Esophagus squamous epithelium (tissue), 5 donors: ENCODE measurements at places on chromosomes 5 and 9.

DNA sequence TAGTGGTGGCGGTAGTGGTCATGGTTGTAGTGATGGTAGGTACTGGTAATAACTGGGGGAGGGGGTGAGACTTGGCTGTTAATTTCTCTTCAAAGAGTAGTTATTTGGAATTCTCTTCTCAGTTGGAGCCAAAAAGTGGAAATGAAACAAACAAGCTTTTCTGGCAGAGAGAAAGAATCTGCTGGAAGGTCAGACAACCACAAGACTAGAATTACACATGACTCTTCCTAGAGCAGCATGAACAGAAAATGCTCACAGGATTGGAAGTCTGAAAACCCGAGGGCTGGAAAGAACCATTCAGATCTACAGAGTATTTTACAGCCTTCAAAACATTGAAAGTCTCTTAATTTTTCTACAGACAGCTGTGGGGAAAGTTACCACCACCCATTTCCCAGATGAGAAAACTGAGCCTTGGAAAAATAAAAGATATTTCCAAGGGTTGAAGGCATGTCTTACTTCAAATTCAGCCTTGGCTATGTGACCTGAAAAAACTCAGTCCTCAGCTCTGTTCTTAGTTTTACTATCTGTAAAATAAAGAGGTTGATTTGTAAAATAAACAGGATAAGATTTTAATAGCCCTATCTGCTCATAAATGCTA, 42.9 kb upstream of the TRIM32 start:
- no peak for DNase-seq

DNA sequence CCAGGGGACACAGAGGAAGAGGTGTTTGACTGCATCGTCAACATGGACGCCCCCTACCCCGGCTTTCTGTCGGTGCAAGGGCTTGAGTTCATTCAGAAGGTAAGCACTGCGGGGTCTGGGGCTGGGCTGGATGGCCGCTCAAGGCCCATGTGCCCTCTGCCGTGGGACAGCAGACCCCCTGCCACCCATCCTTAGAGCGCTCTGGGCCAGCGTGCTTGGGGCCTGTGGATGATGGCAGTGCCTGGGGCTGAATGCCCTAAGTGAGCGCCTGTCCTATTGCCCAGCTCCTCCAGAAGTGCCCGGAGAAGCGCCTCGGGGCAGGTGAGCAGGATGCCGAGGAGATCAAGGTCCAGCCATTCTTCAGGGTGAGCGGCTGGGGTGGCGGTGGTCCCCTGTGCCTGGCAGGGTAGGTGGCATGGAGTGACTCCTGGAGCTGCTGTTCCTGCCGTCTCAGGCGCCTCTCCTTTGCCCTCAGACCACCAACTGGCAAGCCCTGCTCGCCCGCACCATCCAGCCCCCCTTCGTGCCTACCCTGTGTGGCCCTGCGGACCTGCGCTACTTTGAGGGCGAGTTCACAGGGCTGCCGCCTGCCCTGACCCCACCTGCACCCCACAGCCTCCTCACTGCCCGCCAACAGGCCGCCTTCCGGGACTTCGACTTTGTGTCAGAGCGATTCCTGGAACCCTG, 3.9 kb downstream of the ZDHHC12 start:
- DNase-seq: no peak

GRCh38 chr9:32350682-32351081, 33.8 kb upstream of the ACO1 start:
- no peak for DNase-seq

- DNase-seq: no peak
Observed at GRCh38 chr5:75524071-75524470, 12.4 kb downstream of the POLK start.

GRCh38 chr9:132647355-132647754, 22.4 kb downstream of the DDX31 start:
- DNase-seq: no peak

GRCh38 chr5:131745703-131746102, 51.1 kb downstream of the FNIP1 start:
- DNase-seq: no peak

DNA sequence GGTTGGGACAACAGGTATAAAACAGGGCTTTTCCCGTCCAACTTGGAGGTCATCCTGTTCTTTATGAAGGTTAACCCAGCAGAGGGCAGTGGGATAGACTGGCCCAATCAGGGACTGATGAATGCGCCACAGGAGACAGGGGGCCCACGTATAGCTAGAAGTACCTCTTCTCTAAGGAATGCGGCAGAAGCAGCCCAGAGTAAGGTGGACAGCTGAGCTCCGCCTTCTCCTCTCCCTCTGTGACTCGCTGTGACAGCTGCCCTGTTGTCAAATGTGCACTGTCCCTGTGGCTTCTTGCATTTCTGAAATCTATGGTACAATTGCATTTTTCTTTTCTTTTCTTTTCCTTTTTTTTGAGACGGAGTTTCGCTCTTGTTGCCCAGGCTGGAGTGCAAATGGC, 306.6 kb downstream of the FBXL7 start:
- no peak for DNase-seq

GRCh38 chr9:97557606-97558095, 56.2 kb downstream of the TMOD1 start:
- DNase-seq: no peak

- DNase-seq: no peak
Observed at GRCh38 chr9:127913682-127914081, 3.2 kb downstream of the ST6GALNAC4 start.

GRCh38 chr5:179805529-179806249, 977 bp downstream of the MGAT4B start:
- DNase-seq: no peak

DNA sequence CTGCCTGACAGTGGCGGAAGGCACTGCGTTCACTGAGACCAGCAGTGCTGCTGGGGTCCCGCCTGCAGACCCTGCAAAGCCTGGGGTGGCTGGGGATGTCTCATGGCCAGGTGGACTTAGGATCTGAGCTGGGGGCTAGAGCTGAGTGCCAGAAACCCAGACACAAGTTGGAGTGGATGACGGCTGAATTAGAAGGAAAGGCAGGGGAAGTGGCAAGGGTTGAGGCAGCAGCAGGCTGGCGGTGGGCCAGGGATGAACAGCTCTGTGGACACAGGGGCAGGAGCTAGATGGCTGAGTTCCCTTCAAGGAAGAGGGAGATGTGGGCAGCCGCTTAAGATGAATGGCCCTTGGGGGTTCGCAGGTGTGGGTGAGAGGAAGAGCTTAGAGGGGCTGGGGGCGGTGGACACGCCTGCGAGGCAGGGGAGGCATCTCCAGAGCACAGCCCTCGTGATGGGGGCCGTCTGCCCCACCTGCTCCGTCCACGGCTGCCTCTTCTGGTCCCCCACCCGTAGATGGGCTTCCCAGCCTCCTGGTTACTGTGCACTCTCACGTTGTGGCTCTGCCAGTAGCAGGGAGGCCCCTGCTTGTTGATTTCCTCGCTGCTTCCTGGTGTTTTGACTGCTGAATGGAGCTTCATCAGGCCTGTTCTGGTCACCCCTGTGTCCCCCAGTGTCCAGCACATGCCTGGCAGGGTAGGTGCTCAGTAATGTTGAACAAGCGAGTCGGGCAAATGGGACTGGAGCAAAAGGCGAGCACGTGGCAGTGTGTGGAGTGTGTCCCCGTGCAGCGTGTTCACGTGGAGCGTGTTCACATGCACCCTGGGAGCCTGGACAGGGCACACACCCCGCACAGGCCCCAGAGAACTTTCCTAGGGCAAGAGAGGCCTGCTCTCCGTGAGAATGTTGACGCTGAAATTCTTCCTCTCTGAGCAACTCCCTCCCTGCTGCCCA, 168.2 kb downstream of the CACNA1B start:
- DNase-seq: no peak

DNA sequence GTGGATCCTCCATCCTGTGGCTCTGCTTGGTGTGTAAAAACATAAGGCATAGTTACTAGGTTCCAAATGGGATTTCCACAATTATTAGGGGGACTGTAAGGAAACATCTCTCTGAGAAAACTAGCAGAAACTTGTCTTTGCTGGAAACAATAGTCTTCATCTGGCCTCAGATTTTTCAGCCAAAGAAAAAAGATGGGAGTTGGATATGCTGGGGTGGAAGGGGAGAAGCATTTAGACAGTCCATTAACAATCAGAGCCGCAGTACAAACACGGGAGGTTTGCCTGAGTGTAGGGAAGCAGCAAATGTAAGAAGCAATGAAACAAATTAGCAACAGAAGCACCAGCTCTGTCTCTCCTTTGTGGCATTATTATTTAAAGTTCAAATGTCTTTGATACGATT, 402.7 kb upstream of the ZNF608 start:
- DNase-seq: no peak

GRCh38 chr5:127967323-127967982, 116.1 kb upstream of the SLC12A2 start:
- DNase-seq: no peak

DNA sequence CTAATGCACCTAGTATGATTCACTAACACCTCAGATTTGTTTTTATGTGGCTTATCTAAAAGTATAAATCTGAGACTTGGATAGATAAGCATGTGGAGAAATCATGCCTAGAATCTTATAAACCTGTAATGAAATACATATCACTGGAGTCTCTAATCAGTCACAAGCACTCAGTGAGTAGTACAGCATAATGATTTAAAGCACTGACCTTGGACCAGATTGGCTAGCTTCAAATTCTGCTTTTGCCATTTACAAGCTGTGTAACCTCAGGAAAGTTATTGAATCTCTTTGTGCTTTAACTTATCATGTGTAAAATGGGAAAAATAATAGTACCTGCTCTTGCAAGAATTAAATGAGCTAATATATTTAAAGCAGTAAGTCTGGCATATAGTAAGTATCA, 61.2 kb upstream of the ALDH1A1 start:
- DNase-seq: no peak

- no peak for DNase-seq
Observed at GRCh38 chr9:94821098-94821887, 94.8 kb downstream of the AOPEP start.

- no peak for DNase-seq
Observed at GRCh38 chr9:94144394-94144793, 60.1 kb downstream of the PTPDC1 start.

GRCh38 chr9:84101964-84102632, 121.5 kb downstream of the RMI1 start:
- DNase-seq: no peak

DNA sequence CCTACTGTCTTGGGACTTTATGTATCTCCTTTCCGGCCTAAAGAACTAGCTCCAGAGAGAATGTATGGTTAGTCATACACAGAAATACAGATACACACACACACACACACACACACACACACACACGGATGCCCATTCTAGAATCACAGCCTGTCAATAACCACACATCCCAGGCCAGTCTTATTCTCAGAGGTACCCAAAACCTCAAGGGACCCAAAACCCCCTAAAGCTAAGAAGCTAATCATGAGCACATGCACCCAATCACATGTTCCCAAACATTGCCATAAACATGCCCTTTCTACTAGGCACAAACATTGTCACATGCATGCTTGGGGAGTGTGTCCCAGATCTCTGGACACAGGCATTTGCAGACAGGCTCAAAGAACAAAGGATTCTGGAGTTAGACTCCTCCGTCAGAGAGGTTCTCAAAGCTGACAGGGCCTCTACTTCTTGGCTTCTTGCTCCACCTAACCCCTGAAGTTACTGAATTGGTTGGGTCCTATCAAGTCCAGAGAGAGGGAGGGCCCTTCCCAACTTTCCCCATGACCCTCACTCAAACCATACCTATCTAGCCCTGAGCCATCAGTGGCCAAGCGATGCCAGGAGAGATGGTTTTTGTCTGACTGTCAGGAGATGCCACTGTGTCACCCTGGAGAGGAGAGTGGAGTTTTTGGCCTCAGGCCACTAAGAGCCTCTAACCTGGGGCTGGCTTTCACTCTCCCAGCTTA, 78.7 kb downstream of the NRG2 start:
- DNase-seq: no peak

DNA sequence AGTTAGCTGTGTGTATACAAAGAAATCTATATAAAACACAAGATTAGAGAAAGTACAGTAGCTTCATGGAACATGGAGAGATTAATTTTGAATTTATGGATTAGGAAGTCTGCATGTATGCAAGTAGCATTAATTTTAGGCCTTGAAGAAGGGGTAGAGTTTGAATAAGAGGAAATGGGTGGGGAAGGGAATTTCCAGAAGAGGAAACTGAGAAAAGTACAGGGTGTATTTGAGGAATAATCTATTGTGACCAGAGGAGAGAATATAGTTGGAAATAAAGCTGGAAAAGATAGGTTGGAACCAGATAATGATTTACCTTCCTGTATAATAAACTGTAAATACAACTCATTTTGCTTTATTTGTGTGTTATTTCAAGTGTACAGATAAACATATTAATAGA, 53.6 kb downstream of the CWC27 start:
- no peak for DNase-seq

- no peak for DNase-seq
Observed at GRCh38 chr5:151958111-151958510, 33.5 kb upstream of the GLRA1 start.

GRCh38 chr9:125888211-125888610, 141.0 kb downstream of the PBX3 start:
- DNase-seq: no peak

- no peak for DNase-seq
Observed at GRCh38 chr5:153629027-153629895, 138.8 kb downstream of the GRIA1 start.

DNA sequence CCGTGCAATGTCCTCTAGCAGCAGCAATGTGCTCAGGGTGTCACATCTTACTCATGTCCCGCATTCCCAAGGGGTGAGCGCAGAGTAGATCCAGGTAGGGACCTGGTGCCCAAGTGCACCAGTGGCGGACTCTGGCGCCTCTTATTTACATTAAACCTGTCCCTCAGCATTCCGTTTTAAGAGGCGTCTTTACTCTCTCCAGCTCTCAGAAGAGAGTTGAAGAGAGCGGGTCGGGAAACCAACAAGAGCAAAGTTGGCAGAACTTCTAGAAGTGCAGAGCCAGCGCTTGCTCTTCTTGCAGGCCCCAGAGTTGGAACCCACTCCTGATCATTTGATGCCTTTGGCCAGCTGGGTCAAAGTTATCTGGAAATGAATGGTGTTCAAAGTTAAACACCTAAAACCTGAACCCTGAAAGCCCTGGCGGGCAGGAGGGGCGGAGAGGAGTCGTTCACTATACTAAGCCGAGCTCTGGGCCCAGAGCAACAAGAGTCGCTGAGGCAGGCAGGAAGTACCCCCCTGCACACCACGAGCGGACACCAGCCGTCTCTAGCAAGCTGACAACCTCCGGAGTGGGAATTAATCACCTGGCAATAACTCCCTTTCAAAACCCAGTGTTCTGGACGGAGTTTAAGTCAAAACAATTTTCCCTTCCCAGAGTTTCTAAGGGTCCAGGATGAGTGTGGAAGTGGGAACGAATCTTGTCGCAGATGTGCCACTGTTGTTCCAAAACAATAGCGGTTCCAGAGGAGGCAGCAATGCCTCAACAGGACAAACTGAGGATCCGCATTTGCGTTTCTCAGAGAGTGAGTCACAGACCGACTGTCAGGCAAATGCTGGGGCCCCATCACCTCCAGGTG, 122.8 kb downstream of the TMEM161B start:
- DNase-seq: no peak
